Amniotic epithelial cell (primary cell): ENCODE measurements at places on chromosomes 2 and 18.

DNA sequence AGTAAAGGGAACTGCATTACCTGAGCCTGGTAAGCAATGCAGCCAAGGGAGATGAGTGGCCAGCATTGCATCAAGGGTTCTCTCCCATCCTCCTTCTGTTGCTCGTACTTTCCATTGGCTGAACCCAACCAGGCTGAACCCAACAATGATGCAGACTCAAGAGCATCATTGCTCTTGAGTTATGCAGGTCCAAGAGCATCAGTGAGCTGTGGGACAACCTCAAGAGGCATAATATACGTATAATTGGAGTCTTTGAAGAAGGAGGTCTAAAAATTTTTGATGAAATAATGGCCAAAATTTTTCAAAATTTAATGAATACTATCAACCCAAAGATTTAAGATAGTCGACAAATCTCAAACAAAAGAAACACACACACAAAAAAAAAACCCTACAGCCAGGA lies 213.0 kb downstream of the RNF152 start:
- peak; percentile 3 for DNase-seq

DNA sequence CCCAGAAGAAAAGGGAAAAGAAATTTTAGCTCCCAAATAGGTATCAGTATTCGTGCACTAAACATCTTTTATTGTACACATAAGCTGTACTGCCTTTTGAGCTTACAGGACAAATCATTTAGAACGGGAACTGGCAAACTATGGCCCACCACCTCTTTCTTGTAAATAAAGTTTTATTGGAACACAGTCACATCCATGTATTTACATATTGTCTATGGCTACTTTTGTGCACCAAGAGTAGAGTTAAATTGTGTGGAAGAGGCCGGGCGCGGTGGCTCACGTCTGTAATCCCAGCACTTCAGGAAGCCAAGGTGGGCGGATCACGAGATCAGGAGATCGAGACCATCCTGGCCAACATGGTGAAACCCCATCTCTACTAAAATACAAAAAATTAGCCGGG lies 5.7 kb downstream of the TM4SF20 start:
- no peak for DNase-seq

- no peak for DNase-seq
Observed at GRCh38 chr2:237488901-237489860, 2.1 kb downstream of the MLPH start.

DNA sequence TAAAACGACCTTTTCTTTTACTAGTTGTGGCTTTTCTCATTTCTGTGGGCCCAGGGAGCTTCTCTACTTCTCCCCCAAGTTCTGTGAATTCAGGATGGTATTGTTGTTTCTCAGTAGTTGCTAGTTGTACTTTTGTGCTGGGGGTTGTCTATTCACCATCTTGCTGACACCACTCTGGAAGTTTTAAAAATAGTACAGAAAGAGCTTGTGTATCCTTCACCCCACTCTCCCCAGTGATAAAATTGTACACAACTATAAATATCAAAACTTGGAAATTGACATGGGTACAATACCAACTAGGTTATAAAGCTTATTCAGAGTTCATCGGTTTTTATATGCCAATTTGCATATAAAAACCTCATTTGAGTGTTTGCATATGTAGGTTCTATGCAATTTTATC lies 45.3 kb upstream of the REEP1 start:
- no peak for DNase-seq

- DNase-seq: no peak
Observed at GRCh38 chr2:38409156-38410102, 32.4 kb upstream of the ATL2 start.

GRCh38 chr2:96109361-96109680 lies 7.0 kb downstream of the ADRA2B start:
- DNase-seq: no peak

GRCh38 chr2:102114851-102115497 lies 27.6 kb upstream of the IL1R1 start:
- peak; percentile 75 for DNase-seq

- no peak for DNase-seq
Observed at GRCh38 chr2:209305746-209306196, 118.1 kb upstream of the MAP2 start.

DNA sequence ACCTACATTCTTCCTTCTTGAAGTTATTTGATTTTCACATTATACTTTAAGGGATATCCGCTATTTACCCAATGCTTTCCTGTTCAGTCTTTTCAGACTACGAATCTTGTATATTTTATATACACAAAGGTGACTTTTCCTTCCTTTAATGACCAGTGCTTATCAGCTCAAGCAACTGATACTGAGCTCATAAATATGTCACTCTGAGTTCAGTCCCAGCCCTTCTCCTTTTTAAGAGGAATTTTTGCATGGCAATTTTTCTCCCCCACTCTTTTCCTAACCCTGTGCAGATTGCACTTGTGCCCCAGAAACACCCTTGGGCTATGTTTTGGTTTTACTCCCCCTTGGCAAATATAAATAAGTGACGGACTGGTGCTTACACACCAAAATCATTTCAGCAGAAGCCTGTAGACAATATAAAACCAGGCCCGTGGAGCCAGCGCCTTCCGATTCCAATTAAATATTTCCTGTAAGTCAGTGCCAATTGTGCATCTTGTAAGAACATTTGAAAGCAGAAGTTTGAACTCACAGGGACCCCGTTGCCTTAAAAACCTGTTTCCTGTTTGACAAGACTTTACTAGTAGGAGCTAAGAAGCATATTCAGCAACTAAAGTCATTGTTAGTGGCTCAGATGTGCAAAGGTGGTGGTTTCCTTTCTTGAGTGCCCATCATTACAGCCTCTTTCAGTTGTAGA lies 66.3 kb upstream of the GATA6 start:
- no peak for DNase-seq

DNA sequence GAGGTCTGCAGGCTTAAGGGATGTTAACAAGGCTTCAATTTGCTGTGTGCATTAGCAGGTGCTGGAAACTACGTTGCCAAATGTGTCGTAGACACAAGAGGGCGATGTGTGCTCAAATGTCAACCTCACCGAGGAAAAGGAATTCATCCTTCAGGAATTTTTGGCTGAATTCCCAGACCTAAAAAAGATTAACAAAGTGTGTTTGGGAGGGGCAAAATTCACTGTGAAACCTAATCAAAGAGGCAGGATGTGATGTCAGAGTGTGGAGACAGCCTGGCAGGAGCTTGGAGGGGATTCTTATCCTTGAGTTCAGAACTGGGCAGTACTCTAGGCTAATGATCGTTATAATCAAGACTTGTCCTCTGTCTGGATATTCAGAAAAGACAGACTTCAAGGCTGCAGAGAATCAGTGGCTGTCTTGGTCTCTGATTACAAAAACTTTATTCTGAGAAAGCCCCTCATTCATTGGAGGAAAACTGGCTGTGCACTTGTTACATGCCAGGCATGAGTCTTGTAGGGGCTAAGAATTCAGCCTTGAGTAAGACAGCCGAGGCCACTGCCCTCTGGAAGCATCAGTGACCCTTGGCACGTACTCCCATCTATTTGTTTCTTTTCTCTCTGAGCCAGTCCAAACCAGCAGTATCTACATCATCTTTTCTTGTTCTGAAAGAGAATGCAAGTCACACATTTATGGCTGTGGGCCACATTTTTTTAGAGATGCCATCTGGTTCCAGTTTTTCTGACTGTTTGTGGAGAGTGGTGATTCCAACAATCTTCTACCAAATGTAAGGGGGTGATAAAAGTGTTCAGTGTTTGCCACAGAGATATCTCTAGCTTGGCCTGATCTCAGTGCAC lies 18.7 kb upstream of the SCYGR1 start:
- peak; percentile 97 for DNase-seq

DNA sequence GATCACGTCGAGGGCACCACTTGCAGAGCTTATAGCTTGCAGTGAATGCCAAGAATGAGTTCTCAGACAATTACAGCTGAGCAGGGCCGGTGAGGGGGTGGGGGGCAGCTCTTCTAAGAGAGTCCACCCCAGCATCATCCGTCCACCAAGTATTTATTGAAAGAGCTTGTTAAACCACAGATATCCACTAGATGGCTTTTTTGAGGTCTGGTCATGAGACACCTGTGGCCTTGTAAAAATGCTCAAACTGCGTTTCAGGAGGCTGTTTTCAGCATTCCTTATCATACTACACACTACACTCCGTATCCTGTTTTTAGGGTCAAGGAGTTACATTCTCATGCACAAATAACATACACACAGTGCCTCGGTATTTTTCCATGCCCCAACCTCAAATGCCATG lies 51.5 kb downstream of the DNAJC10 start:
- DNase-seq: peak; percentile 69

GRCh38 chr2:44836916-44837315 lies 104.6 kb upstream of the SIX3 start:
- no peak for DNase-seq

DNA sequence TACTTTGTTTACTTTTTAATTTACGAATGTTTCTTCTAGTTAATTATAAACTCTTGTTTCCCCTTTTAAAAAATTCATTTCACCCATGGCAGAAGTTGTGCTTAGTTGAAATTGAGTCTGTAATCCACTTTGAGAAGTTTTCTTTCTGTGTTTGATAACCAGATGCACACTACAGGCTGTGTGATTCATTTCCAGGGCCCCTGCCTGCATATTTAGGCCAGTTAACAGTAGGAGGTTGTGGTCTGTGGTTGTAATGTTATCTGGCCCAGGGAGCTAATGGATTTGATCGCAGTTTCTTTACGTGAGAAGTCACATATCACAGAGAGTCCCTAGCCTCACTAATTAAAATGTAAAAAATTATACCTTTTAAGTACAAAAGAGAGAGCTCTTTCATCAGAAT lies 3.3 kb downstream of the CDH7 start:
- peak; percentile 3 for DNase-seq

DNA sequence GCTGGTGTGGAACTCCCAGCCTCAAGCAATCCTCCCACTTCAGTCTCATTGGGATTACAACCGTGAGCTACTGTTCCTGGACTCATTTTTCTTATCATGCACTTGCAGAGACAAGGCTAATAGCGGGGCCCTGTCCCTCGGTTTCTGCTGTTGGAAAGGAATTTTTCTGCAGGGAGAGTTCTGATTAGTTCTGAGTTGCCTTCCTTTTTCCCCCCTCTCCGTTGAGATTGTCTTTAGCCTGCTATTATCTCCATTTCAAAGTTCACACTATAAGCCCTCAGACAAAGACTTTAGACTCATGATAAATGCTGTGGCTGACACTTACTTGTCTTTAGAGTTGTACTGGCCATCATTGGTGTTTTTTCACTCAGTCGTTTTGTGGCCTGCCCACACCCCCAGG lies 97.2 kb downstream of the NCOA1 start:
- DNase-seq: no peak

DNA sequence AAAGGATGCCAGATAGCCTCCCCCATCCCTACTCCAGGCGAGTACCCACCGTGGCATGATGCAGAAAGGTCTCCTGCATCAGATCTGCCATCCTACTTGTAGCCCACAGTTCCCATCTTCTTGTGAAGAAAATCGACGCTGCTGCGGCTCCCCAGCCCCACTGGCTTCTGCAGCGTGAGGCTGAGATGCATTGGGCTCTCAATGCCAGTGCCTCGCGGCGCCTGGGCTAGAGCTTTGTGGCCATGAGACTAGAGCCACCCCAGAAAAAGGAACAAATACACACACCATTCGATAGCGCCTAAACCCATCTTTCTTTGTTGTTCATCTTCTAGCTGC lies 2.8 kb downstream of the NOL4 start:
- no peak for DNase-seq

DNA sequence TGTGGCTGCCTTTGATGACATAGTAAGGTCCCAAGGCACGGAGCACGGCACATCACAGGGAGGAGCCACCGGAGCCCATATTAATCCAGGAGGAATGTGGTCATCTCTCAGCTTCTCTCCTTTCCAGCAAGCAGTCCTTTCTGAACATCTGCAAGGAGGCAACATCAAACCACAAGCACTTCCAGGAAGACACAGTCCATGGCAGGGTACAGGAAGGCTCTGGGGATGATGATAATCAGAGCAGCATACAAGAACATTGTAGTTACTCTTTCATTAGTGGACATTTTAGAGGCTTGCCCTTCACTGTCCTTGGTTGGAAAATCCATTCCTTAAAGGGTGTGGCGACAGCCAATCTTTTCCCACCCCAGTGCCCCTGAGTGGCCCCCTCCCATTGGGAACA lies 31.1 kb downstream of the YPEL5 start:
- DNase-seq: no peak

DNA sequence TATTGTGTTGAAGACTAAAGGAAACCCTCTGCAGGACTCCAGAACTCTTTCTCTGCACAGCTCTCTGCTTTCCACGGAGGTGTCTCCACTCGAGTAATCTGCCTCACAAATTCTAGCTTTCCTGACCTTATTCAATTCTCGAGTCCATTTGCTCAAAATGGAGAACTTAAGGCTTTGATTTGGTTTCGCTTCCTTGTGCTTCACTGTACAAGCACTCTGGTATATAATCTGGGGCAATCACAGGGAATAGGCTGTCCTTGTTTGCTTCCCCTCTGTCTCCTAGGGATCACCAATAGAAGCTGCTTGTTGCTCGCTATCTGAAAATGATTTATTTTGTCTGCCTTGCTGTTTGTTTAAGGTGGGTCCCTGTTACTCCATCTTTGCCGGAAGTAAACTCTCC lies 129.1 kb upstream of the DOCK10 start:
- DNase-seq: no peak

GRCh38 chr2:174585657-174586252 lies 11.8 kb downstream of the WIPF1 start:
- DNase-seq: no peak

- no peak for DNase-seq
Observed at GRCh38 chr2:74221604-74222299, 23.3 kb downstream of the MTHFD2 start.

- no peak for DNase-seq
Observed at GRCh38 chr2:98761267-98761781, 30.4 kb upstream of the MGAT4A start.

DNA sequence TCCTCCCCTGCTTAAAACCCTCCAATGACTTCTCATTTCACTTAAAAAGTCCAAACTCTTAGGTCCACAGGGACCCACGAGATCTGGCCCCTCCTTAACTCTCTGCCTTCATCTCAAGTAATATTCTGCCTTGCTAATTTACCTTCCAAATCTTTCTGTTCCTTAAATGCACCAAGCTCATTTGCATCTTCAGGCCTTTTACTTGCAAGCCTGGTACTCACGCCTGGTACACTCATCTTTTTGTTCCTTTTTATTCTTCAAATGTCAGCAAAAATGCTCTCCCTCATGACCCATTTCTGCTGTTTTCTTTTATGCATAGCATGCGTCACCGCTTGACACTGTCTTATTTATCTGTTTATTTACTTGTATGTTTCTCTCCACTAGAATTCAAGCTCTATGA lies 2.7 kb upstream of the WIPF1 start:
- DNase-seq: no peak

GRCh38 chr18:13269013-13269280 lies 50.4 kb downstream of the LDLRAD4 start:
- no peak for DNase-seq

GRCh38 chr18:34458410-34458977 lies 233.8 kb upstream of the NOL4 start:
- DNase-seq: no peak

DNA sequence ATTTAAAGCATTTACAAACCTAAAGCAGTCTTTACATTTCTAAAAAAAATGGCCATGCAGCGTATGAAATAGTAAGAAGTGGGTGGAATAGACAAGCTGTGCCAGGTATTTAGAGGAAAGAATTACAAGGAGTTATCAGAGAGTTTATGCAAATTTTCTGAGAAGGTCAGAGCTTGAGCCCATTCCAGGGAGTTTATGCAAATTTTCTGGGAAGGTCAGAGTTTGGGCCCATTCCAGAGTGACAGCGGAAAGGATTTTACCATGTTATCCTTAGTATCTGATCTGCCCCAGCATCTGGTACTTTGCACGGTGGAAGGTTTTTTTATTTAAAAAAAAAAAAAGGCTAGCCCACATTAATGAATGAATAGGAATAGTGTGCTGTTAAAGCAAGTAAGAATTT lies 1.4 kb upstream of the DOK6 start:
- DNase-seq: no peak
